Activated CD8-positive, alpha-beta memory T cell treated with anti-CD3 and anti-CD28 coated beads for 1 hour (primary cell): ENCODE measurements at places on chromosomes 11 and 22.
A peak's percentile ranks its signal among the peaks of the same experiment; 100 is the strongest.

- no peak for DNase-seq
Measured at GRCh38 chr22:46862418-46863324, 100.2 kb downstream of the TBC1D22A start.

DNA sequence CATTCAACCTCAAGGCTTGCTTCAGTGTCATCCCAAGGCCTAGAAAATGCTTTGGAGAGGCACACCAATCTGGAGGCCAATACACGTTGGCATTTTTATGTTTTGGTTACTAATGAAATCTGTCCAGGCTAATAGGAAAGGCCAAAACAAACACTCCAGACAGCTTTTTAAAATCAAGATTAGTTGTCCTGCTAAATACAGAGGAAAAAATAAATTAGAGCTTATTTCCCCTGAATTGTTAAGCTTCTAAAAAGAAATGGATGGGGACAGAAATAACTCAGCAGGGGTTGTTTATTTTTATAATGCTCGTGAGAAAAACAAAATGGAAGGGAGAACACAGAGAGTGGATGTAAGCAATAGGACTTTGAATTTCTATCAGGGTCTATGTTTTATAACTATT, 438.5 kb upstream of the LRRC4C start:
- no peak for DNase-seq

DNA sequence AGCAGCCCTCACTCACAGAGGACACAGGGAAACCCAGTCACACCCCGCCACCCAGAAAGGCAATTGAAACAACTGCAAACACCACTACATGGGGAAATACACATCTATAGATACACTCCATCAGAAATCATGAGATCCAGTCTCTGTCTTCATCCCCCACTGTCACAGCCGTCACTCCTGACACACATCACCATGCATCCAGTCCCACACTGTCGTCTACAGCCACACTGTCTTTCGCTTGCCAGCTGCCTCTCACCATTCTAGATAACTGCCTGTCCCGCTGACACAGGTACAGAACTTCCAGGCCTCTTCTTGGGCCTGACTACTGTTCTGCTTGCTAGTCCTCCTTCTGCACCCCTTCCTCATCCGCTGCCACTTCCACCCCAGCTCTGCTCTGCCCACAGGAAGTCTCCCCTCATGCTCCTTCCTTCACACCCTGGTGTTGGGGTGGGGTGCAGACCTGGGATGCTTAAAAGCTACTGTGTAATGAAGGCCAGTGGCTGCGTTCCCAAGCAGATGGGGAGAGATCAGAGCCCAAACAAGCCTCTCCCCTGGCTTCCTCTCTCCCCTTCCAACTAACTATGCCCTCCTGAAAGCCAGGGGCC, 42.6 kb downstream of the SLC22A12 start:
- no peak for DNase-seq

DNA sequence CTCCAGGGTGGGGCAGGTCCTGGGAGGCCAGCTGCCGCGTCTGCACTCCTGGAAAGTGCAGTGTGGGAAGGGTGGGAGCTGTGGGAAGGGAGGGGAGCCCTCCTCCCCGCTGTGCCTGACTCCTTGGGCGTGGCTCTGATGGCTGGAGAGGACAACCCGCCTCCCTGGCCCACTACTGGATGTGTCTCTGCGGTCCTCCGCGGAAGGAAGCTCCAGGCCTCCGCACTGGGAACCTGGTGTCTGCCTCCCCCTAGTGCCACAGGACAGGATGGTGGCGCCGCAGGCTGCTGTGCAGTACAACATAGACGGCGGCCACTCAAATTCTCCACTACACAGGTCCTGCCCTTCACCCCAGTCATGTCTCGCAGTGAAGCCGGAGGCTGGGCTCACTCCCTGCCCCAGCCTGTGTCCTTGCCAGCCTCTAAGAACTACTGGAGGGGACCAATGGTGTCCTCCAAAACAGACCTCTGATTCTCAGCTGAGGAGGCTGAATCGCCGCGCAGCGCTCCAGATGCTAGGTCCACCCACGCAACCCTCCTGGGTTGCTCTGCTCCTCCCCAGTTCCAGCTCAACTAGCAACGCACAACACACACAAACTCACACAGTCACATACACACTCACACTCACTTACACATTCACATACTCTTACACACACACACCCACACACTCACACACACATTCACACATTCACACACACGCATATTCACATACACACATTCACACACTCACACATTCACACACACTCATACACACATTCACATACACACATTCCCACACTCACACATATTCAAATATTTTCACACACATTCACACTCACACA, 12.4 kb upstream of the DSCAML1 start:
- DNase-seq: no peak

DNA sequence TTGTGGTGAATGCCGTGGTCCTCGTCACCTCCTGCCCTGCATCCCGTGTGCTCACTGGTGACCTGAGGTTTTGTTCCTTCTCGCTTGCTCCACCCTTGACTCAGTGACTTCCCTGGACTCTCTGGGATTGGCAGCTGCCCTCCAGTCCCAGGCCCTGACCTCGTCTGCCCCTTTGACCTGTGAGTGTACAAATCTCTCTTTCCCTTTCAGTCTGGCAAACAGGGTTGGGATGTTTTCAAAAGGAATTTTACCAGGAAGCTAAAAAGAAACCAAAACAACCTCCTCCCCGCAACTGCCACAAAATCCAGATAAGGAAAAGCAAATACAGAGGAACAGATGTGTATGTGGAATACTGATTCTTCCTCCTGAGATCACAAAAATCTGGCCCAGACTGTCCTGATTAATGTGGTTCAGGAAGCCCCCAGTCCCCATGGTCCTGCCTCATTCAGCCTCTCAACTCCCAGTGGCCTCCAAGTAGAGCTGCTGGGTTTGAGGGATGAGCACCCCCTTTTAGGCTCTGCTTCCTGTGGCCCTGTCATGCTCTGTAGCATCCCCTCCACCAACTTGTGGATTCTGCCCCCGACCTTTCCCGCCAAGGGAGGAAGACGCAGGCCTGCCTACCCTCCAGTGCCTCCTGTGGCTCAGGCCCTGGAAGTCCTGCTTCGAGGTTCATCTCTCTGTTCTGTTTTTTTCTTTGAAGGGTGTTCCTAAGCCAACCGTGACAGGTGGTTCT, 15.2 kb downstream of the ROBO4 start:
- DNase-seq: no peak

- no peak for DNase-seq
Measured at GRCh38 chr22:44132724-44133123, 48.0 kb upstream of the PARVG start.

GRCh38 chr11:67279589-67280340, 9.3 kb upstream of the ANKRD13D start:
- no peak for DNase-seq

DNA sequence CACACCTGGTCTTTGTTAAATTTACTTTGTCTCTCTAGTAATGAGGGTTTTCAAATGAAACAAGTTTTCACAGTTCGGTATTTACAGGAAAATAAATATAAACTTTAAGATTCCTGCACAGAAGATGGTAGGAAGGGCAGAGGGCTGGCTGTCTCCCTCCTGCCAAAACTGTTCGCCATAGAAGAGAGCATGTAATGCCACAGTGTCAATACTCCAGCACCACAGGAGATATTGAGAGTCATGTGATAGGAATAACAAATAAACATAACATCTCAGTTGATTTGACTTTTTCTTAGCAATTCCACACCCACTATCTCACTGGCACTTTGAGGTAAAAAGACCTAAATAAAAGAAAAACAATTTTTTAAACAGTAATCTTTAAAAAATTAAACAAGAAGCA, 100.9 kb downstream of the MRTFA start:
- no peak for DNase-seq

GRCh38 chr22:40328546-40329456, 17.5 kb upstream of the ADSL start:
- no peak for DNase-seq

- DNase-seq: no peak
Measured at GRCh38 chr22:41517172-41518047, 26.9 kb downstream of the POLR3H start.

GRCh38 chr11:44592125-44592940, 26.9 kb downstream of the CD82 start:
- no peak for DNase-seq

GRCh38 chr22:37287550-37287951, 5.2 kb downstream of the CYTH4 start:
- DNase-seq: no peak

DNA sequence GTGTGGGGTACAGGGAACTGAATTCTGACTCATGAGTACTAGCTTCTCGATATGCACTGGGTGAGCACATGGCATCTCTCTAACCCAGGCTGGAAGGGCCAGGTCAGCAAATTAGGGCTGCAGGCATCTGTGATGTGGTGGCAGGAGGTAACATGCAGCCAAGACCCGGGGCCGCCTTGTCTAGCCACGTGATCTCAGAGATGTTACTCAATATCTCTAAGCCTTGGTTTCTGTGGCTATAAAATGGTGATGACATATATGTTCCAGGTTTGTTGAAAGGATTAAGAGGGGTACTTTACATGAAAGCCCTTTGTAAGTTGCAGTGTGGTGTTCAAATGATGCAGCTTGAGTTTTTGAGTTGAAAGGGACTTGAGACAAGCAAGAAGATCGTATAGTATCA, 3.2 kb downstream of the ST14 start:
- no peak for DNase-seq

DNA sequence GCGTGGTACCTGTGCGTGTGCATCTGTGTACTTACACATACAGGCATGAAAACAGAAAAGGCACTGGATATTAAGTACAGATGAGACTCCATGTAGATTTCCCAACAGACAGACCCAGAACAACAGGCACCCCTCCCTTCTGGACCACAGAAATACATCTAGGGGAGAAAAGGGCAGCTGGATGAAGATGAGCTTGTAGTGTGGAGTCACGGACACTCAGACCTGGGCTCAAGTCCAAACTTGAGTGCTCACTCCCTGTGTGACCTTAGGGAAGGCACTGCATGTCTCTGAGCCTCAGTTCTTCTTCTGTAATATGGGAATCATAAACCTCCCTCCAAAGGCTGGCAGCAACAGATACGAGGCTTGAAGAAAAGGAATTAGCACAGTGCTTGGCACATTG, 108.9 kb downstream of the GALNT18 start:
- DNase-seq: no peak

DNA sequence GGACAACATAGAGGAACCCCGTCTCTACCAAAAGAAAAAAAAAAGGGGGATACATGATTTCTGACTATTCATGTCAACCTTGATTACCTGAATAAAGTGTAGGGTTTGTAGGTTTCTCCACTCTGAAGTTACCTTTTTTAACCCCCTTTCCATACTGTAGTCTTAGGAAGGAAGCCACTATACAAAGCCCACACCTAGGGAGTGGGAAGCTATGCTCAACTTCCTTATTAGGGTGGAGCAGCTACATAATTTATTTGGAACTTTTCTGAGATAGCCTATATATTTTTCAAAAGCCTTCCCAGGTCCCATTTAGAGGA, 582 bp upstream of the ATP6V1E1 start:
- DNase-seq: no peak

GRCh38 chr22:17777005-17777716, 2.9 kb upstream of the BID start:
- DNase-seq: peak; percentile 44

- no peak for DNase-seq
Measured at GRCh38 chr11:69546735-69547370, 65.4 kb downstream of the LINC01488 start.

DNA sequence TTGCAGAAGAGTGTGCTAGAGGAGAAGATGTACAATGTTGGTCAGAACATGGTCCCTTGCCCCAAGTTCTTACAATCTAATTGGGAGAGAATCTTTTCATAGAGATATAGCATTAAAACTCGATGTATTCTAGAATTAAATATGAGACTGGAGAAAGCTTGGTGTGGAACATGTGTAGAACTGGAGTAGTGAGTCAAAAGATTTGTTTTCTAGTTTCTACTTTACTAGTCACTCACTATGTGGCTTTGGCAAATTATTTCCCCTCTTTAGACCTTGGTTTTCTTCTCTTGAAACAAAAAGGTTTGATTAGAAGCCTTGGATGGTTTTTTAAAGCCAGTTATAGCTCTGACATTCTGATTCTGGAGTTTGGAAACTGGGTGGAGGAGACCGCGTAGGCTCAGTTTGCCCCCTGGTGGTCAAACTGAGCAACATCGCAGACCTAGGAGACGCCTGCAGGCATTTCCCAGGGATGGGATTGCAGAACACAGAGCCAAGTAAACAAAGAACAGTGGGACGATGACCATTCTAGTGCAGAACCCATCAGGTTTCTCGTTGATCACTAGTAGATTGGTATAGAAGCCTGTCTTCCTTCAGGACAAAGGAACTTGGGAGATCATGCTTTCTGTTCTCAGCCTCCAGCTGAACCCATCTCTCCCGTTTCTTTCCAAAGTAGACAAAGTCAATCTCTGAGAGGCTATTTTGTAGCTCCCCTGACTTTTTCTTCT, 8.5 kb upstream of the CHRDL2 start:
- peak; percentile 19 for DNase-seq

DNA sequence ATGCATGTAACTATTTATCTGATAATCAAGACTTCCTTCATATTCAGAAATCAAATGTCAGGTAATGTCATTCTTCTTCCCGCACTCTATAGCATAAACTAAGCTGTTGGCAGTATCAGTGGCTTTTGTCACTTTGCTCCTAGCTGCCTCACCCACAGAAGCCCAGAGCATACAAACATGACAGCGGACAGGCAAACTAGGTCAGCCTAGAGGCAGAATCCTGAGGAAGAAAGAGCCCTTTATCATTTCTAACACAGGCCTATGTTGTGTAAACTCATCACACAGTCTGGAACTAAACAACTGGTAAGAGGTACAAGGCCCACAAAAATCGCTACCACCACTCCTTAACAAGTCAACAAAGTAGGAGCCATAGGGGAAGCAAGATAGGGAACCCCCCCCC, 21.0 kb downstream of the GUCY1A2 start:
- no peak for DNase-seq

DNA sequence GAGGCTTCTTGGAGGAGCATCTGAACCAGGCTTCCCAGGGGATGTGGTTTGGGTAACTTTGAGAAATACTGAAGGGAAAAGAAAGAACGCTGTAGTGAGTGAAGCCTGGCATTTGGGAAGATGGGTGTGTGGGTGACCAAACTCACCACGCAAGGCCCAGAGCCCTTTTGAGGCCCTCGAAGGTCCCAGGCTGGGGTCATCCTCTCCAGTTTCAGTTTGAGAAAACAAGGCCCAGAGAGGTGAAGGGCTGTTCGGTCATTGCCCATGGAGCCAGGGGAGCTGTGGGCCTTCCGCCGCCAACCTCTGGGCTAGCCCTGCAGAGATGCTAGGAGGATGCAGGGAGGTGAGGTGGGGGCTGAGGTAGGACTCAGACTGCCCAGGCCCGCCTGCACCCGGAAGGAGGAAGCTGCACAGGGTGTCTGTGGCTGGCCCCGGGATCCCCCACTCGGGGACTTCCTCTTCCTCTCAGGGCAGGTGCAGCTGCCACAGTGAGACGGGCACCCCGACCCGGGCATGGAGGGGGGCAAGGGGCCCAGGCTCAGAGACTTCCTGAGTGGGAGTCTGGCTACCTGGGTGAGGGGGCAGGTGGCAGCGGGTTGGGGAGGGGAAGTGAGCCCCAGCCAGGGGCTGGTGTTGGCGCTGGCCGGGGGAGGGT, at the start of gene CCDC88B:
Gene CCDC88B (plus strand): TSS at position 451 of the 655 bp plus-strand sequence. CDS start 63 bp downstream, at position 514.
- peak; percentile 75 for DNase-seq

- no peak for DNase-seq
Measured at GRCh38 chr22:43289976-43290721, 53.0 kb downstream of the SCUBE1 start.

GRCh38 chr11:1008001-1008802, 28.3 kb downstream of the MUC6 start:
- DNase-seq: no peak
